ENCODE measurements at places on chromosomes 4 and X. TPM values are rescaled to one million over a fixed set of nuclear protein-coding genes. Genes with fewer than 3 reads are reported as not detected.

GRCh38 chr4:123405267-123405865 is 8.8 kb downstream of the SPRY1 start:
- no peaks in the 10 kb centered on the region for H3K4me1 ChIP-seq
- no peaks in the 10 kb centered on the region for H3K27me3 ChIP-seq
- no peaks in the 10 kb centered on the region for H3K36me3 ChIP-seq

GRCh38 chrX:31464306-31464915 is 392.6 kb upstream of the FTHL17 start:
- no peaks in the 10 kb centered on the region for H3K27me3 ChIP-seq
- no peak overlapping the region for H3K4me3 ChIP-seq

- H3K4me3 ChIP-seq = no peak overlapping the region
- no peaks in the 10 kb centered on the region for H3K4me1 ChIP-seq
- H3K36me3 ChIP-seq = no peaks in the 10 kb centered on the region
- H3K27me3 ChIP-seq = peaks cover 9% of the 10 kb centered on the region
Measured at GRCh38 chrX:51336584-51336983, 4.0 kb downstream of the NUDT10 start.

DNA sequence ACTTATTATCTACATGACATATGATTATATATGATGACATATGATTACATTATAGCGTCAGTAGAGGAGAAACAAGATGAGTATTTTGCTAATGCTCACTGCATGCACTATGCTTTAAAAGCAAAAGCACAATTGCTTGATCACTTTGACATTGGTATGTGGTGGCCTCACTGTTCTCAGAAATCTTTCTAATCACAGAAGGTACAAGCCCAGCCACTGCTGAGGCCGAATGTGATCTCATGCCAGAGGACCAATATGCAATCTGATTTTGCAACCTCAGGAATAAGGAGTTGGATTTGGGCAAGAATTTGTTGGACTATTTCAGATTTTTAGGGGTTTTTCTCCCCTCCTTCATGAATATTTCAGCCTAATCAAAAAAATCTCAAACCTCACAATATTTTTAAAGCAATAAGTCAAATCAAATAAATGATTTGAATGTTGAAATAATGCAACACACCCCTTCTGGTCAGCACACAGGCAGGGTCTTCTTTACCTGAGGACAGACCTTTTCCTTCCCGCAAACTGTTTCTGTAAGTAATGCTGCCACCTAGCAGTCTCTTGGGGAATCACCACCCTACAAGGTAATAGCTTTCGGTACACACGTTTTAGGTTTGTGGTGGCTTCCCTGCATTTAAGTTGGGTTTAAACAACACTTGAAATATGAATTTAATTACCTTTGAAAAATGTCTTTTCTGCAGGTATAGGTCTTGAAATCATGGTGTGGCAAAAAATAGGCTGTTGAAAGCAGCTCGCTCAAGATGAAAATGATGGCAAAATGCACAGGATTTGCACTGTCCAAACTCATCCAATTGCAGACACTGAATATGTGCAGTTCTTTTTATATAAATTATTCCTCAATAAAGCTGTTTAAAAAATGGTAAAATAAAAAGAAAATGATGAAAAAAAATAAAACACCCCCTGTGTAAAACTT is 4.8 kb upstream of the CXCL13 start:
- no peaks in the 10 kb centered on the region for H3K27me3 ChIP-seq
- no peak overlapping the region for H3K4me3 ChIP-seq
- no peak overlapping the region for H3K27ac ChIP-seq
- H3K4me1 ChIP-seq = peaks cover 11% of the 10 kb centered on the region

DNA sequence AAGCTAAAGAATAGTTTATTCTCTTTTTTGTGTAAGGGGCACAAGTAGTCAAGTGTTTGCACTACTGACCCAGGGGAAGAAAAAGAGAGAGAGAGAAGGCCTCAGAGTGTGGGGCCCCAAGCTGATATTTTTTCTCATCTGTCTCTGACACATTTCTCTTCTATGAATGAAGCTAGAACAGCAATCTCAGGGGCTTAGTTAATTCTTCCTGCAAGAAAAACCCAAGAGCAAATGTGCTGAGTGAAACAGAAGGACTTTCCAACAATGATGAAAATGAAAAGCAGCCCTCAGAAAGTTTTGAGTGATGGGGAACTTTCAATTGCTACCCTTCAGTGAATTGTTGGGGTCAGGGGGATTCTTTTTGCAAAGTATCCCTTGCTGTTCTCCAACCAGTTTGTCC is 9.2 kb upstream of the MSN start:
- no peaks in the 10 kb centered on the region for H3K36me3 ChIP-seq
- no peak overlapping the region for H3K27ac ChIP-seq
- DNase-seq = no peak
- H3K27me3 ChIP-seq = no peaks in the 10 kb centered on the region
- H3K4me1 ChIP-seq = no peaks in the 10 kb centered on the region

DNA sequence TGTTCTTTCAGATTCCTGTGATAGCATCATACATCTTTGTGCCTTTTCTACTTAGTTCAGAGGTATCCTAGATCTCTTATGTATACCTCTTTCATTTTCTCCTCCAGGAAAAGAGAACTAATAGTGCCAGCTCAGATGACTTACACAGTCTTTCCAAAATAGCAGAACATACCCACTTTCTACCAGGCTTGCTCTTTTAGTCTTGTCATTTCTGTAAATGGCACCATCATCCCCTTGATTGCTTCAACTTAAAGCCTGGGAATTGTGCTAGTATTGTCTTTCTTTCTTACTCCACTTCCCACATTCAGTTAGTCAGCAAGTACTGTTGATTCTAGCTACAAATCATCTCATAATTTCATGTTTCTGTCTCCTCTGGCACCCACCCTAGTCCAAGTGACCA is 5.1 kb downstream of the APEX2 start:
- H3K27ac ChIP-seq = no peak overlapping the region
- H3K36me3 ChIP-seq = peaks cover 13% of the 10 kb centered on the region
- no peaks in the 10 kb centered on the region for H3K27me3 ChIP-seq
- H3K4me3 ChIP-seq = no peak overlapping the region
- DNase-seq = no peak
- H3K4me1 ChIP-seq = no peaks in the 10 kb centered on the region

The ZNF41 gene
- polyA plus RNA-seq = 3.2 TPM

The MBTPS2 gene
- polyA plus RNA-seq = 1.5 TPM

DNA sequence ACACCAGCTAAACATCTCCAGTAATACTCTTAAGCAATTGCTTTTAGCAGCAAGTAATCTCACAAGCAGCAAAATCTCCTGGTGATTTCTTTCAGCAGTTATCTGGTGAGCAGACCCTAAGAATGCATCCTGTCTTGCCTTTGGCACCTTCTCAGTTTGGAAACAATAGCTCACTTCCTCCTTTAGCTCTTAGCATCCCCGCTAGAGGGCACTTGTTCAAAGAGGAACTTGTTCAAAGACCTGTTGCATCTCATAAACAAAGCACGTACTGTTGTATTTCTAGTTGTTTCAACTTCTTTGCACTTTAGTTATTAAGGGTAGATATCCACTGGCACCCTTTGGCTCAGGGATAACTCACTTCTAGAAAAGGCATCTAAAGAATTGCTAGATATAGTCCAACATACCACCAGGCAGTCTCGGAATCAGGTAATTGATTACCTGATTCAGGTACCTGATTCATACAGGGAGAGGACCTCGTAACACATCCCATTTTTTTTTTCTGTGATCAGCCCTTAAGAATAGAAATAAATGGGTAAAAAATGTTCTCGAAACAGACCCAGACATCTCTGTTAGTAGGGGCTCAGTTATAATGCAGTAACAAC is 81.9 kb upstream of the QRFPR start:
- H3K4me1 ChIP-seq = no peaks in the 10 kb centered on the region
- H3K27me3 ChIP-seq = no peaks in the 10 kb centered on the region
- H3K27ac ChIP-seq = no peak overlapping the region
- H3K4me3 ChIP-seq = no peak overlapping the region
- DNase-seq = no peak

The OTC gene
- 0.05 TPM for polyA plus RNA-seq

The SERPINA7 gene
- polyA plus RNA-seq = not detected

The SLC6A8 gene
- polyA plus RNA-seq = 5.3 TPM

DNA sequence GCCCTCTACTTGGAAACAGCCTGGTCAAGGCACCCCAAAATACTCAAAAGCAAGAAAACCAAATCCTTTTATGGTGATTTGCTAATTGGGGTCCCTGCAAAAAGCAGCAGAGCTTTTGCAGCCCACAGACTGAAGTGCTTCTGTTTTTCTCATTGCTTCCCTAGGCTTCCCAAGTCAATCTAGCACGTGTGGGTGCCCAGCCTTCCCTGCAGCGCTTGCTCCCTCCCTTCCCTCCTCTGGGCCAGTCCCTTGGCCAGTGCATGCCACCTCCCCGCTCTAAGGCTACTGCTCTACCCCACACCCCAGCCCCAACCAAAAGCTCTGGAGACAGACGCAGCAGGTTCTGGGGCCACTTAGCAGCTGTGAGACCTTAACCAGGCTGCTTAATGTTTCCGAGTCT is 53.6 kb downstream of the ANAPC4 start:
- no peaks in the 10 kb centered on the region for H3K4me1 ChIP-seq
- H3K27me3 ChIP-seq = no peaks in the 10 kb centered on the region
- DNase-seq = no peak
- H3K27ac ChIP-seq = no peak overlapping the region
- H3K36me3 ChIP-seq = no peaks in the 10 kb centered on the region
- H3K4me3 ChIP-seq = no peak overlapping the region

GRCh38 chrX:13082206-13083065 is 38.0 kb upstream of the FAM9C start:
- no peaks in the 10 kb centered on the region for H3K36me3 ChIP-seq
- no peak overlapping the region for H3K4me3 ChIP-seq
- peaks cover 56% of the 10 kb centered on the region for H3K4me1 ChIP-seq
- H3K27ac ChIP-seq = peak overlapping the region; percentile 87
